DMS79 treated with DMSO at 0.1 percent for 48 hours (cell line): ENCODE measurements at places on chromosomes 16 and 17.

GRCh38 chr17:17805575-17805974 lies 31.2 kb downstream of the SREBF1 start:
- DNase-seq = no peak

GRCh38 chr16:12096157-12096777 lies 119.7 kb downstream of the SNX29 start:
- DNase-seq = no peak

DNA sequence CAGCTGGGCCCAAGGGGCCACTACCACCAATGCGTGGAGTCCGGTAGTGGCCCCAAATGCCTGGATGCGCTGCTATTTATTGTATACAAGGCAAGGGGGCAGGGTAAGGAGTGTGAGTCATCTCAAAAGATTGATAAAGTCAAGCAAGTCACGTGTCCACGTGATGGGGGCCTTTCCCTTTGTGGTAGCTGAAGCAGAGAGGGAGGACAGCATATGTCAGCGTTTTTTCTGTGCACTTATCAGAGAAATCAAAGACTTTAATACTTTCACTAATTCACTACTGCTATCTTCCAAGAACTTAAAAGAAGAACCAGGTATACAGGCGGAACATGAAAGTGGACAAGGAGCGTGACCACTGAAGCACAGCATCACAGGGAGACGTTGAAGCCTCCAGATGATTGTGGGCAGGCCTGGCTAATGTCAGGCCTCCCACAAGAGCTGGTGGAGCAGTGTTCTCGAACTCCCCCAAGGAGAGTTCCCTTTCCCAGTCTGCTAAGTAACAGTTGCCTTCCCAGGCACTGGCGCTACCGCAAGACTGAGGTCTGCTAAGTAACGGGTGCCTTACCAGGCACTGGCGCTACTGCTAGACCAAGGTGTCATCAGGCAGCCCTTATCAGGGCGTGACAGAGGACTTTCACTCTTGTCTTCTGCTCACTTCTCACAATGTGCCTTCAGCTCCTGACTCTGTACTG lies 10.8 kb upstream of the ASB16 start:
- no peak for DNase-seq

GRCh38 chr17:42913522-42913921 lies 12.9 kb downstream of the G6PC1 start:
- no peak for DNase-seq

DNA sequence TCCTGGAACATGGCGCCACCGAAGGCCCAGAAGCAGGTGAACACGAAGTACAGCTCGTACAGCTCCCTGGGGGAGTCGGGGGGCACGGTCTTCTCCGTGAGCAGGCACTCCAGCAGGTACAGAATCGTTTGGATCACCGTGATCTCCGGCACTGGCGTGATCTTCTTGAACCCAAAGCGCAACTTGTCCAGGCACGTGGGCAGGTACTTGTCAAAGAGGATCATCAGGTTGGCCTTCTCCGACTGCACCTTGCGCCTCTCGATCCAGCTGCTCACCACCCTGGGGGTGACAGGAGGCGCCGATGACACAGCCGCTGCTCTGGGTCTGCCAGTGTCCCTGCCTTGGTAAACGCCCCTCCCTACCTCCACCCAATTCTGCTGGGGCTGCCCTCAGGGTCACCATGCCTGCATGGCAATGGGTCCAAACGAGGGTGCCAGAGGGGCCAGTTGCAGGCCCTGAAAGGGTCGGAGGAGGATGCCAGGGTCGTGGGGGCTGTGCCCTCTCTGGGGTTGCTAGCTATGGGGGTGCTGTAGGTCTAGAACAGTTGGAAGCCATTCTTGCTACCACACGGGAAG lies 90.9 kb downstream of the DNAH17 start:
- DNase-seq = no peak

GRCh38 chr16:2484898-2485508 lies 10.1 kb downstream of the TBC1D24 start:
- no peak for DNase-seq

DNA sequence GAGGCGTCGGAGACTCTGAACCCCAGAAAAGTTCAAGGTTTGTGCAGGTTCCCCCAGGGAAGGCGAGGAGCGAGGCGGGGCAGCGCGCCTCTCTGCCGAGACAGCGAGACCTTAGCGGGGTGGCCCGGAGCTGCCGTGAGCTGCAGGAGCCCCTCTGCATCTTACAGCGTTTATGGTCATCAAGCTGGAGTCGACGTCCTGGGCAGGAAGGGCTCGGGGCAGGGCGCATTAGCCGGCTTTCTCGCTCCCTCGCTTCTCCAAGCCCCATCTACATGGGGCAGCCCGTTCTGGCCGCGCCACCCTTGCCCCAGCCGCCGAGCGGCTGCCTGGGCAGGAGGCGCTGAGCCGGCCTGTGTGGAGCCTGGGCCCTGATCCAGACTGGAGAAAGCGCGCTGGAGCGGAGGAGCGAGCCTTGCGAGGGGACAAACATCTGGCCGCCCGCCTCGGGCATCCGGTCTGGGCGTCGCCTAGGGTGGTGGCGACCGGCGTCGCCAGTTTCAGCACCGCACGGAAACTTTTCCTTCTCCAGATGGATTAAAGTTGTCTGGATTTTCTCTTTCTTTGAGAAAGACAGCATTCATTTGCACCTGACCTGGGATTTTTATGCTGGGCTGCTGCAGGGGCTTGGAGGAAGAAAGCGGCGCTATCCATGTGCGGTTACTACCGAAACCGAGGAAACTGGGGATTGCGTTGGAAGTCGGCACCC lies 750 bp downstream of the TMEM132E start:
- peak; percentile 42 for DNase-seq

DNA sequence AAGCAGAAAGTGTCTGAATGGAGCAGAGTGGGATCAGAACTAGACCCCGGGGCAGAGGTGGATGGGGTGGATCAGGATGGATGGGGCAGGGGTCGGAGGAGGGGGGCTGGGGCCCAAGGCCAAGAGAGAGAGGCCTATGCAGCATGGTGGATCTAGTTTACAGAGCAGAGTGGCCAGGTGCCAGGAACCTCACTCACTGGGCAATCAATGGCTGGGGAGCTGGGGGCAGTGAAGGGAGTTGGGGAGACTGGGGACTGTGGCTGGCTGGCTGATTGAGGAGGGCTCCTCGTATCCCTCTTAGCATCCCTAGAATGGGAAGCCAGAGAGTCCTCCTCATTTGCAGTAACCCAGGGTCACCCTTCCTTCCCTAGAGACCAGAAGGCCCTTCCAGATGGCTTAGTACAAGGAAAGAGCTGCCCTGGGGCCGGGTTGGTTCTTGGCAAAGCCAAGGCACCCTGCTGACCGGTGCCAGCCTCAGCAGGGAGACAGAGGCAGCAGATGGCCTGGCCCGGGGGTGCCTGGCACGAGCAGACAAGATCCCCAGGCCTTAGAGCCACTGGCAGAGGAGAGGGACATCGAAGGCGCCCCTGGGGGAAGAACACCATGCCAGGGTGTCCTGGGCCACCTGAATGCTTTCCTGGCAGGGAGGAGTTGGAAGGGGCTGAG lies 36.8 kb downstream of the SRCIN1 start:
- no peak for DNase-seq

GRCh38 chr16:89458551-89458950 lies 31.8 kb downstream of the ANKRD11 start:
- no peak for DNase-seq

- DNase-seq = no peak
These were observed 559 bp downstream of the MVD start for GRCh38 chr16:88662222-88662842.

- peak; percentile 75 for DNase-seq
These were observed 385.7 kb upstream of the TNRC6C start for GRCh38 chr17:77572851-77573250.

DNA sequence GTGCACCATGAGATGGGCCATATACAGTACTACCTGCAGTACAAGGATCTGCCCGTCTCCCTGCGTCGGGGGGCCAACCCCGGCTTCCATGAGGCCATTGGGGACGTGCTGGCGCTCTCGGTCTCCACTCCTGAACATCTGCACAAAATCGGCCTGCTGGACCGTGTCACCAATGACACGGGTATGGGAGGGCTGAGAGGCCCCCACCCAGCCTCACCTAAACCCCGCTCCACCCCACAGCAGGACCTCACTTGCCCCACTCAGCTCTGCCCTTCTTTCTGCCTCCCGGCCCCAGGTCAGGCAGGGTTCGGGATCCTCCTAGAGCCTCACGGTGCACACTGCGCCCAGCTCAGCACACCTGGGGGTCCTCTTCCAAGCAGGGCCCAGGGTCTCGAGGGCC lies 5.6 kb downstream of the ACE start:
- DNase-seq = no peak

GRCh38 chr16:35752012-35752772 lies 2292.8 kb downstream of the TP53TG3F start:
- DNase-seq = no peak

DNA sequence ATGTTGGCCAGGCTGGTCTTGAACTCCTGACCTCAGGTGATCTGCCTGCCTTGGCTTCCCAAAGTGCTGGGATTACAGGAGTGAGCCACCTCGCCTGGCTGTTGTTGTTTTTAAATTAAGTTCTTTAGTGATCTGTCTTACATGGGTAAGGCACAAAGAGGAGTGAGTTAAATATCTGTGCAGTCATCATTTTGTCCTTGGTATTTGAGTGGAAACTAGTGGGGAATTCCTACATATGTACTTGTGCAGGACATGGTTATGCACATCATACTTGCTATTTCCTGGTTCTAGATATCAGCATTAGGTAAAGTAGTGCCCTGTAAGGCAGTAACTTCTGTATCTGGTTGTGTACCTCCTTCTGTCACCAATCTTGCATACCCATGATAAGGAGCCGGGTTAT lies 3.7 kb downstream of the KPNB1 start:
- DNase-seq = no peak

- DNase-seq = no peak
These were observed 456 bp downstream of the SMURF2 start for GRCh38 chr17:64661726-64661975.

- no peak for DNase-seq
These were observed 34.1 kb upstream of the ABCA6 start for GRCh38 chr17:69175625-69176456.

DNA sequence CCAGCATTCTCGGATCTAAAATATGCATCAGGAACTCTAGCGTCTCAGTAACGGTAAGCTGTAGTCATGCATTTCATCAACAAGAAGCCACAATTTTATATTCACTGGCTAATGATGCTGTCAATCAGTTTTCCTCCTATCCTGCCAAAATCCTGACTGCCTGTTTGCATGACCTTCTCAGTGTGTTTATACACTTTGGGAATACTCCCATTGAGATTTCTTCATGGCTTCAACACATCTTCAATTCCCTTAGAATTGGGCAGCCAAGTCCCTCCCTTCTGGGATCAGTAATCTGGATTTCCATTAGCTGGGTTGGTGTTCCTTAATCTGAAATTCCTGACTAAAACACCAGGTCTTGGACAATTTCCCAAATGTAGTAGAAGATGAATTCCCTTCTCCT lies 348.9 kb upstream of the DYNLRB2 start:
- no peak for DNase-seq

GRCh38 chr16:89711601-89712273 lies 9.0 kb downstream of the VPS9D1 start:
- no peak for DNase-seq

- no peak for DNase-seq
These were observed 55.6 kb downstream of the GRB7 start for GRCh38 chr17:39793301-39793872.

GRCh38 chr16:65312795-65313194 lies 190.9 kb upstream of the CDH11 start:
- no peak for DNase-seq

DNA sequence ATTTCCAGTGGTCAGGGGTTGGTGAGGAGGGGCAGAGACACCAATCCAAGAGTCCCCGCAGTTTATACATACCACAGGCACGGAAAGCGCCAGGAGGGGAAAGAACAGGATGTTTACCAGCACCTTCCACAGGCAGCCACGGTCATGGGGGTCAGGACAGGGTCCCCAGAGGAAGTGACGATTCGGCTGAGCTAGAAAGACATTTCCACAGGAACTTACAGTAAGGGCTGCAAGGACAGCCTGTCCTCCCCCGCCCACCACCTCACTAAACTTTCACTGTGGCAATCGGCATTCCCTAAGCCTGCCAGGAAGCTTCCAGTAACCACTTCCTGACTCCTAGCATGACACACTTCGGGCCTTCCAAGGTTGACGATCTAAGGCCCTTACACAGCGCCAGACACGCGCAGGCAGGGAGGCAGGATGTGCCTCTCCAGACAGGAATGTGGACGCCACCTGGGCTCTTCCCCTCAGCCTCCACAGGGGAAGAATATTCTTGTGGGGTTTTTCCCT lies 1.2 kb upstream of the MT2A start:
- DNase-seq = no peak

- no peak for DNase-seq
These were observed 103.8 kb downstream of the MARF1 start for GRCh38 chr16:15539197-15539596.

- no peak for DNase-seq
These were observed 139.0 kb upstream of the HS3ST3A1 start for GRCh38 chr17:13740686-13741085.

DNA sequence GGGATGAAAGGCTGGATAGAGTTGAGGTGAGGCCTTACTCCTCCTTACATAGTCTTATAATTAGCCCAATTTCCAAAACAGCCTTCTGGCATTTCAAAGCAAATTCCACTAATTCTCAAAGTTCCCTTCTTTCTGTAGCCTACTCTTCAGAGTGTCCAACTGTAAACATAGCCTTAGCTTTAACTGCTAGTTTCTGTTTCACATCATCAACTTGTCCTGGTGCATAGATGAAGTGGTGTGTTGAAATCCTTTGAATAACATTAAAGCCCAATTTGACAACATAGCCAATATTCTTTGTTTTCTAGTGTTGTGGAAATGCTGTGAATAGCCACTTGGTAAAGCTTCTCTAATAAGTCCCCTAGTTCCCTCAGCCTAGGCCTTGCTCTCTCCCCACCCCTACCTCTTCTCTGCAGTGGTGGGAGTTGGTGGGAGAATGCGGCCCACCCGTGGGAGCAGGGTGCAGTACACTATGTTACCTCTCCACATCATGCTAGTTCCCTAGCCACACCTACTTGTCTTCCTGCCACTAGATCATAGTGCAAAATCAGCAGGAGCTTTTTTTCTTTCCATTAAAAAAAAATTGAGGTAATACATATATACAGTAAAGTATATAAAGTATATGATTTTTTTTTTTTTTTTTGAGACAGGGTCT lies 127.0 kb upstream of the HAS3 start:
- no peak for DNase-seq

DNA sequence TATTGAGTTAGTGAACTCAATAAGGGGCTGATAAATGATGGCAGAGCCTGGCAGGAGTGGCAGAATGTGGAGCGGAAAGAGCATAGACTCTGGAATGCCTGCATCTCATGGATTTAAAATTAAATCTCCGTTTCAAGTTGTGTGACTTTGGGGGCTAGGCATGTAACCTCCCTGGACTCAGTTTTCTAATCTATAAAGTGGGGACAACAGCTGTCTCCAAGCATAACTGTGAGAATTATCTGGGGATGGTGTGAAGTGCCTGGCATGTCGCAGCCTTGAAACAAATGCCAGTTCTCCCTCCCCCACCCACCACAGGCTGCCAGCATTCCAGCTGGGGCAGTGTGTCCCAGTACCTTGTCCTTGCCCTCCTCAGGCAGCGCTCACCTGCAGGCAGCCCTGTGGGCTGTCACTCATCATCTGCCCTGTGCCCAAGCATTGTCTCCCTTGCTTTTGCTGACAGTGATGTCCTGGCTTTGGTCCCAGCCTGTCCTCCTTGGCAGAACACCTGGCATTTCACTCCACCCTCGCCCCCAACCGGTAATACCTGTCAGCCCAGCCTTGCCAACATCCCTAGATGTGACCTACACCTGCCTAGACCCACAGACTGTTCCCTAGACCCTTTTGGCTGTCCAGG lies 129.6 kb downstream of the MRM1 start:
- peak; percentile 84 for DNase-seq
